NCI-H1930 (cell line): ENCODE measurements at places on chromosomes 4 and X.

DNA sequence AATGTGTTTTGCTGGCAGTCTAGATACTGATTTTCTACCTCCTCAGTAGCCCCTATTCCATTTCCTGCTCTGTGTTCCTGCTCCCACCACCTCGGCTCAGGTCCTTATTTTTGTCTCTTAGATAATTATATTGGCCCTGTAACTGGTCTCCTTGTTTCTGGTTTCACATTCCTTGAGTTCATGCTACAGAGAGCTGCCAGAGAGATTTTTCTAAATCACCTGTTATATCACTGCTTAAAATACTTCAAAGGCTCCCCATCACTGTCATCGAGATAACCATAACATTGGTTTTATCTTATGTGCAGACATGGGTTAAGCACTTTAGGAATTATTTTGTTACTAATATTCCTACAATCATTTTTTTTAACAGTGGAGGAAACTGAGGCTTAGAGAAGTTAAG is 9.6 kb downstream of the SYNPO2 start:
- no peak for DNase-seq

DNA sequence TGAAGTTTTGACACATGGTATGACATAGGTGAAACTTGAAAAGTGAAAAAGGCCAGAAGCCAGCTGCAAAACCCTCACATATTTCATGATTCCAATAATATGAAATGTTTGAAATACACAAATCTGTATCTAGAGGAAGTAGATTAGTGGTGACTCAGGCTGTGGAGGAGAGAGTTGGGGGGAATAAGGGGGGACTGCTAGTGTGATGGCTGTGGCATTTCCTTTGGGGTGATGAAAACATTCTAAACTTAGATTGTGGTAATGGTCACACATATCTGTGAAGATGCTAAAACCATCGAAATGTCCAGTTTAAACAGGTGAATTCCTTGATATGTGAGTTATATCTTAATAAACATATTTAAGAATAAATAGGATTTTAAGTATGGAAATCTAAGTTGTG is 343.5 kb upstream of the SFRP2 start:
- DNase-seq = no peak

GRCh38 chr4:24103434-24104157 is 213.7 kb upstream of the PPARGC1A start:
- no peak for DNase-seq

DNA sequence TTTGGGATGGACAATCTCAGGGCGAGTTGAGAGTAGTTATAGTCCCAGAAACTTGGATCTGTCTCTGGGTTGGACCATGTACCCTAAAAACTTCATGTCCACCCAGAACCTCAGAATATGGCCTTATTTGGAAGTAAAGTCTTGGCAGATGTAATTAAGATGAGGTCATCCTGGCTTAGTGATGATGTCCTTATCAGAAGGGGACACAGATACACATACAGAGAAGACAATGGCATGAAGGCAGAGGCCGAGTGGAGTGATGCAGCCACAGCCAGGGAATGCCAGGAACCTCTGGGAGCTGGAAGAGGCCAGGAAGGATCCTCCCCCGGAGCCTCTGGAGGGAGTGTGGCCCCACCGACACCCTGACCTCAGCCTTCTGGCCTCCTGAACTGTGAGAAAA is 61.2 kb upstream of the STX18 start:
- no peak for DNase-seq

DNA sequence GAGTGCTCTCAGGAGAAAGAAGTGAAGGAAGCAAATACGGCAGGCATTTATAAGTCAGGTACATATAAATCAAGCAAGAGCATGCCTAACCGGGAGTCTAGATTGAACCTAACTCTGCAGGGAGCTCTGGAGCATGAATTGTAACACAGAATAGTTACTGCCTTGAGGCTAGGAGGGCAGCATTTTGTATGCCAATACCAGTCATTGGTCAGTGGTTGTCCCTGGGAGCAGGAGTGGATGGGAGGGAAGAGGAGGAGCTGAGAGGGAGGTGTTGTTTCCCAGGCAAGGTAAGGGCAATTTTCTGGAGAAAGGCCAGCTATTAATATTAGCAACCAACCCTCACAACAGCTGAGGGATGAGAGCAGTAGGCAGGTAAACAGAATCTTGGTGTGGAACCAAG is 224.7 kb upstream of the DCAF8L1 start:
- no peak for DNase-seq

- no peak for DNase-seq
Observed at GRCh38 chr4:9781343-9782135, at the start of gene DRD5. DRD5 (plus strand) TSS chr4:9781634; CDS start chr4:9782030, 396 bp downstream.

GRCh38 chr4:114304046-114304445 is 294.6 kb upstream of the UGT8 start:
- DNase-seq = no peak

- no peak for DNase-seq
Observed at GRCh38 chr4:81789741-81790399, 318.2 kb upstream of the RASGEF1B start.

- no peak for DNase-seq
Observed at GRCh38 chr4:185343726-185344581, 51.8 kb downstream of the LRP2BP start.

- no peak for DNase-seq
Observed at GRCh38 chrX:118702741-118703140, 24.7 kb upstream of the IL13RA1 start.

GRCh38 chrX:15674514-15674840 is 9.9 kb upstream of the CLTRN start:
- no peak for DNase-seq

GRCh38 chr4:119659576-119659975 is 31.0 kb upstream of the PDE5A start:
- DNase-seq = no peak

DNA sequence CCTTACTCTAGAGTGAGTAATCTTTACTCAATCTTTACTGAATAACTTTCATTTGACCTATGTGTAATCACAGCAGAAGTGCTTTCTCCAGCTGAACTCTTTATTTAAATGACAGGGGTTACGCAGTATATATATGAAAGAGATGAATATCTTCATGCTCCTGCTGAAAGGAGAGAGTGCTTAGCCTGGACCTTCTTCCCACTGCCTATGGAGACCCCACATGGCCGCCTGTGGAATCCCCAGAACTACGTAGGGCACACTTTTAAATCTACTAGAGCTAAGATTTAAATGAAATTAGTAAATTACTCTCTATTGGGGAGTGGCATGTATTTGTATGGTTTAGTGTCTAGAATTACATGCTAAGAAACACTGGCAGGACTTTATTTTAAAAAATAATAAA is 391.2 kb downstream of the ANKRD50 start:
- DNase-seq = no peak

GRCh38 chrX:142036116-142036515 is 132.4 kb downstream of the MAGEC1 start:
- no peak for DNase-seq

DNA sequence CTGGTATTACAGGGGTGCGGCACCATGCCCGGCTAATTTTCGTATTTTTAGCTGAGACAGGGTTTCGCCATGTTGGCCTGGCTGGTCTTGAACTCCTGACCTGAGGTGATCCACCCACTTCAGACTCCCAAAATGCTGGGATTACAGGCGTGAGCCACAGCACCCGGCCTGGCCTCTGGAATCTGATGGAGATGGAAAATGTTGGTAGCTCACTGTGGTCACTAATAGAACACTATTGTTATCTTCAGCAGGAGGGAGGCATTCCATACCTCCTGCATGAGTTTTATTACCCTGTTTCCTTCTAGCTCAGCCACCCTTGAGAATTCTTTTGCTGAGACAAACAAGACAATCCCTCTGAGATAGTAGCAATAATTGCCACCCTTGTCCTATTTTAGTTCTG is 105.0 kb downstream of the SHROOM3 start:
- DNase-seq = no peak

DNA sequence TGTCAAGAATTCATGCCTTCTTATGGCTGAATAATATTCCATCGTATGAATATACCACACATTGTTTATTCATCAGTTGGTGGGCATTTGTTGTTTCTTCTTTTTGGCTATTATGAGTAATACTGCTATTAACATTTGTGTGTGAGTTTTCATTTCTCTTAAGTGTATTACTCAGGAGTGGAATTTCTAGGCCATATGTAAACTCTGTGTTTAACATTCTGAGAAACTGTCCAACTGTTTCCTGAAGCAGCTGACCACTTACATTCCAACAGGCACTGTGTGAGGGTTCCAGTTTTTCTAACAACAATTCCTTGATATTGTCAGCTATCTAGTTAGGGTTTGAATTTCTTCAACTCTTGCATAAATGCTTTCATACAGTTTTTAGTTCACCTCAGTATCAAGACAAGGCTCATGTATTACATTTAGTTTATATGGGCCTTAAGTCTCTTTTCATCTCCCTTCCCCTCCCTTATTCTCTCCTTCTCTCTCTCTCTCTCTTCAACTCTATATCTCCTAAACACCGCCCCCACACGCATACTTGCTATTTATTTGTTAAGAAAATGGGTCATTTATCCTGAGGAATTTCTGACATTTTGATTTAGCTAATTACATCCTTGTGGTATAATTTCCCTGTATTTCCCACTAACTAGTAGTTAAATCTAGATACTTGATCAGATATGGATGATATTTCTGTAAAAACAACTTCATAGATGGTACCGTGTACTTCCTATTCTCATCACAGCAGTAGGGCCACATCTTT is 77.4 kb downstream of the WDR19 start:
- no peak for DNase-seq

DNA sequence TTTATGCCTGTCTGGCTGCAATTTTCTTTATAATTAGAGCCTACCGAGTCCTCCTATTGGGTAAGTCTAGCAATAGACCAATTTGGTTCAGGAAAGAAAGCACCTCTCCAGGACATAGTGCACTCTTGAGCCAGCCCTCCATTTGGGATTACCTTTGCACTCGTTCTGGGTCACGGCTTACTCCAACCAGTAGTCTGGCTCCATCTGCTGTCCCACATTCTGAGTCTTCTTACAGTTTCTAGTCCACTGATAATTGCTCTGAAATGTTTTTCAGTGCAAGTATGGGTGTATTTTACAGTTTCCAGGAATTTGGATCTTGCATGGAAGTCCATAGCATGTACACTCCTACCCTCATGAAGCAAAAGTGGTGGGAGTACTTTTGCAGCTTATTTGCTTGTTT is 34.8 kb upstream of the USP51 start:
- no peak for DNase-seq

GRCh38 chrX:21972046-21972445 is 31.5 kb downstream of the SMS start:
- DNase-seq = no peak

- no peak for DNase-seq
Observed at GRCh38 chr4:3529363-3529762, 2.9 kb downstream of the LRPAP1 start.

DNA sequence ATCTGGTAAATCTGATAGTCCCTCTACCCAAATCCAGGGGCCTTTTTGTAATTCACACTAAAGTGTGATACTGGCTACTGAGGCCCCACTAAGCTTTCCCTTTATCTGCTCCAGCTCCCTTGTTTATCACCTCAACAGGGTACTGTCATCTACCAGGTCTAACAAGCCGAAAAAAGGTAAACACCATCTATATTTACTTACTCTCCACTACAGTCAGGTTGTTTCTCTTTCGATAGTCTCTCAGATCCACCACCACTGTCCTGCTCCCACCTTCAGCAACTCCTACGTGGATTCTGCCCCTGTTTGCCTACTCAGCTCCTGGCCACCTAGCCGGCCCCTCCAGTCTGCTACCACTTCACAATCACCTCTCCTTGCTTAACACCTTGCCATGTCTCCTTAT is 3.3 kb downstream of the ITIH6 start:
- DNase-seq = no peak

DNA sequence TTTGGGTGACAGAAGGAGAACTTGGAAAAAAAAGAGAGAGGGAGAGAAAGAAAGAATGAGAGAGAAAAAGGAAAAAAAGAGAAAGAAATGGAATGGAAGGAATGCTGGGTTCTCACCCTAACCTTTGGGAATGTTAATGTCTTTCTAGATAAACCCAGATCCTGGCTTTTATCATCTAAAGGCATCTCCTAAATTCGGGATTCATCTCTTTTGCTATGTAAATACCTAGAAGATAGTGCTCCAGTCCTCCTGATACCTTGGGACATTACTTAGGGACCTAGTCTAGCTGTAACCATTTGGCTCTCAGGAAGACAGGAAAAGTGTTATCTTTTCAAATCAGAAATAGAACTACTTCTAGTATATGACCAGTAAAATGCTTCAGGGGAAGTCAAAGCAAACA is 15.8 kb upstream of the SPCS3 start:
- no peak for DNase-seq

DNA sequence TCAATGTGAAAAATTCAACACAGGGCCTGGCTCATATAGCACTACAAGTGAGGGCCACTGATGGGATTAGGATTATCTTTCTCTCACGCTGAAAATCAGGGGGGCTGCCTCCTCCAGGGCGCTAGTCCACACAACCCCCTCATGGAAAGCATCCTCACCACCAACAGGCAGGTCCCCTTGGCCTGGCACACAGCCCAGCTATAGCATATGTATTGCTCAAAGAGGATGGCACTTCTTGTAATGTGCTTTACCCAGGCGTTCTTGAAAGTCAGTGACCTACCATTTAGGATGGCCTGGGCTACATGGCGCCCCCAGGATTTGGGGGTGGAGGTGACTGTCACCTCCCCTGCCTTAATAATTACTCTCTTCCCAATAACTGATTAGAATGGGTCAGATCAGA is 71.0 kb upstream of the LSM6 start:
- no peak for DNase-seq

- DNase-seq = no peak
Observed at GRCh38 chrX:19303256-19303880, 40.4 kb upstream of the PDHA1 start.

DNA sequence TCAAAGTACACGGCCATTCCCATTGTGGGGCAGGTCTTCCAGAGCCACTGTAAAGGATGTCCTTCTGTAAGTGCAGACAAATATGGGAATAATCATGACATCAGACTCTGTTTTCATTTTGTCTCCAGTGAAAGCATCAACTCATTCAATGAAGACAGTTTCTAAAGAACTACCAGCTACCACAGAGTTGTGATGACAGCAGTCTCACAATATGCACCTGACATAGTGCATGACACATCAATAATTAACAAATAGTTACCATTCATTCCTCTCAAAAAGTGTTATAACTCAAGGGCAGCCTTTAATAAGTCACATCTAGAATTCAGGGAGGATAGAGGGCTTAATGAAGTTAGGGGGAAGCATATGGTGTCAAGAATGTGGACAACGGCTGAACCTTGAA is 20.2 kb downstream of the MTTP start:
- no peak for DNase-seq

- no peak for DNase-seq
Observed at GRCh38 chr4:8775121-8775520, 96.5 kb downstream of the HMX1 start.

DNA sequence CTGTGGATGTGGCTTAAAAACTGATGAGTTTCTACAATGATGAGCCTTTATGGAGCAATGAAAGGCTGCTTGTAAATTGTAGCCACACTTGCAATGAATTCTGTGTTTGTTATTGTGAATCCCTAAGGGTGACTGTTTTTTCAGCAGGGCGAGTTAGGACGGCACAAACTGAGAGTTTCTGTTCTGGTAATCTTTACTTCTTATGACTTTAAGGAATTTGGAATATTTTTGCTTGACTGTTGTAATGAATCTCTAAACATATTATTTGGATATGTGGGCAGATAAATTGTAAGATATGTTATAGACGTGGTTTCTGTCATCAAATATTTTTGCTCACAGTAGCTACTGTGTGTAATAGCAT is 22.2 kb downstream of the RBPJ start:
- no peak for DNase-seq

GRCh38 chrX:12798601-12799000 is 7.4 kb downstream of the PRPS2 start:
- no peak for DNase-seq

- no peak for DNase-seq
Observed at GRCh38 chrX:112113460-112113859, 30.9 kb upstream of the TRPC5 start.
